GM20000 (cell line): ENCODE measurements at places on chromosomes 16 and 17.

- no peak for DNase-seq
Measured at GRCh38 chr16:51374346-51374745, 223.3 kb upstream of the SALL1 start.

DNA sequence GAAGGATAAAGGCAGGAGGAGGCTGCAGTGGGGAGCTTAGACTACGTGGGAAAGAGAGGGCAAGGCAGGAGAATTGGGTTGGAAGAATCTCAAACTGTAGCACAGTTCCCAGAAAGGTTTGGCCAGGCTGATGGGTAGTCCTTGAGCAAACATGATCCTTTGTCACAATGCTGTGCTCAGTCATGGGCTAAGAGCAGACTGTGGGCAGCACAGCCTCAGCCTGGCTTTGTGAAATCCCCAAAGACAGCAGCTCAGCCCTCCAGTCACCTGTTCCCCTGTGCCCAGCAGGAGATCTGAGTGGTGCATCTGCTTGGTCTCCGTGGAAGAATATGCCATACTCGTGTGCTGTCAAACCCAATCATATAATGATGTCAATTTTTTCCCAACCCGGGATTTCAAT lies 10.6 kb upstream of the ENGASE start:
- DNase-seq: no peak

GRCh38 chr17:70357190-70357589 lies 187.9 kb downstream of the KCNJ2 start:
- DNase-seq: no peak

- DNase-seq: no peak
Measured at GRCh38 chr17:46894476-46895151, 28.3 kb upstream of the GOSR2 start.

DNA sequence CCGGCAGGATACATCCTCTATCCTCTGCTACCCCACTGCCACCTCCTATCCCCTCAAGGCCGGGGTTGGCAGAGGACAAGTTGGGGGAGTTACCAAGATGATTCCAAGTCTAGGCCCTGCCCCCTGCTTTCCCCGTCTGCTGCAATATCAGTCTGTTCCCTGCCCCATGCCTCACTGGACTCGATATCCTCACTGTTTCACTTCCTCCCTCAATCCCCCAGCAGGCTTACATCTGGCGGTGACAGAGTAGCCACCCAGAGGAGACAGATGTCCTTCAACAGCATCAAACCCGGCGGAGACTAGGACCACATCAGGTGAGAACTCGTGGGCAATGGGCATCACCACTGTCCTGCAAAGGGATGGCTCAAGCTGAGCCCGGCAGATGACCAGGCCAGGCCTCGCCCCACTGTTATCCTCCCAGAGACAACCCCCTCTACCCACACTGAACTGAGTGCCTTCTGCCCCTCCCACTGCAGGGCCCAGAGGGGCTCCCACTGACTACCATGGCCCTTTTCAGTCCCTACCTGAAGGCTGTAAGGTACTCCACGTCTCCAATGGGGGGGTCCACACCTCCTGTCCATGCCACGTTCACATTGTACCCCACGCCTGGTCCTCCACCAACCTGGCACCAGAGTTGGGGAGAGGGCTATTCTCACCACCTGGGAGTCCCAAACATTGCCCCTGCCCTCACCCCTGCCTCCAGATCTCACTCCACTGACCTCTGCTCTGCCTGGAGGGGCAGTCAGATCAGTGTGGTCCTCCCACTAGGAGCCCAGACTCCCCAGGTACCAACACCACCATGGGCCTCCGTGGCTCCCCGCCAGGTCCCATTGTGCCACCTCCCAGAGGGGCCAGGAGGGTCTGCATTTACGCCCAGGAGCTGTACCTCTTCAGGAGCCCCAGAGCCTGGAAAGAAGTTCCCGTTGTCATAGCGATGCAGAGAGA lies 9.6 kb downstream of the G6PC3 start:
- no peak for DNase-seq

- peak; percentile 52 for DNase-seq
Measured at GRCh38 chr16:56203052-56203451, 11.8 kb downstream of the GNAO1 start.

DNA sequence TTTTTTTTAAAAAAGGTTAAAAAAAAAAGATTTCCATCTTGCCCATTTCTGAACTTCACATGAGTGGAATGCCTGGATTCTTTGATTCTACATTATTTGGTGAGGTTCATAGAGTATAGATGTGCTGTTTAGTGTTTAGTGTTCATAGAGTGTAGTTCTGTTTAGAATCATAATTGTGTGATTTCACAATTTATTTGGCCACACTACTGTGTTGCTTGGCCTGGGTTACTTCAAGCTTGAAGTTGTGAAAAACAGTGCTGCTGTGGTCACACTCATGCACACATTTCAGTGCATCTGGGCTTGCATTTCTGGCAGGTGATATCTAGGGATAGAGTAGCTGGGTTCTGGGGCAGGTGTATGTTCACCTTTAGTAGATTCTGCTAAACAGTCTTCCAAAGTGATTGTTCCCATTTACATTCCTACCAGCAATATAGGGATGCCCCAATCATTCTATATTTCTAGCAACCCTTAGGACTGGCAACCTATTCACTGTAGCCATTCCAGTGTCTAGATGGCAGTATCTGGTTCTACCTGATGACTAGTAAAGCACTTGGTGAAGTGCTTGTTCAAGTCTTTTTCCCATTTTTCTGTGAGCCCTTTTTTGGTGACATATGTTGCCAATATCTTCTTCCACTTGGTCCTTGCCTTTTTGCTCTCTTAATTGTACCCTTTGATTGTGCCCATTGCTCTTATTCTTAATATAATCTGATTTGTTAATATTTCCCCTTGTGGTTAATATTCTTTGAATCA lies 50.6 kb upstream of the RBFOX3 start:
- no peak for DNase-seq

DNA sequence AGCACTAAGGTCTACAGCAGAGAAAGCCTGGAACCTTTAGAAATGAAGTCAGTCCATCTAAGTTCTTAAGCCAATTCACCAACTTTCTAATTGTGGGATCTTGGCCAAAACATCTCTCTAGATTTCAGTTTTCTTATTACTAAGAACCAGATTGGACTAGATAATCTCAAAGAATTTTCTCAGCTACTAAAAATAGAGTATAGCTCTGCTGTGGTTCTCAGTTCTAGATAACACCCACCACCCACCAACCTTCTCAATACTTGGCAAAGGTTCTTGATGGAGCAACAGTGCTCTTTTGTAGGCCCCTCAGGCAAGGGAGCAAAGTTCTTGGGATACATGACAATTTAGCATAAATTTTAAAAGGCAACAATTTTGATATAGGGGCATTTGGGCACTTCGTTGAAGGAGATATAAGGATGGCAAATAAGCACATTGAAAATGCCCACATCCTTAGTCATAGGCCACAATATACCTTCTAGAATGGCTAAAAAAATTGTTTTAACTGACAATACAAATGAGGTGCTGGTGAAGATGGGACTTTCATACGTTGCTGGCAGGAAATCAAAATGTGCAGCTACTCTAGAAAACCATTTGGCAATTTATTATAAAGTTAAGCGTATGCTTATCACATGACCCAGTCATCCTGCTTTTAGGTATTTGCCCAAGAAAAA lies 74.4 kb upstream of the TMEM132E start:
- no peak for DNase-seq

GRCh38 chr17:4635823-4636375 lies 5.6 kb downstream of the ALOX15 start:
- peak; percentile 75 for DNase-seq

- DNase-seq: no peak
Measured at GRCh38 chr17:73657473-73658116, 13.3 kb upstream of the SDK2 start.

DNA sequence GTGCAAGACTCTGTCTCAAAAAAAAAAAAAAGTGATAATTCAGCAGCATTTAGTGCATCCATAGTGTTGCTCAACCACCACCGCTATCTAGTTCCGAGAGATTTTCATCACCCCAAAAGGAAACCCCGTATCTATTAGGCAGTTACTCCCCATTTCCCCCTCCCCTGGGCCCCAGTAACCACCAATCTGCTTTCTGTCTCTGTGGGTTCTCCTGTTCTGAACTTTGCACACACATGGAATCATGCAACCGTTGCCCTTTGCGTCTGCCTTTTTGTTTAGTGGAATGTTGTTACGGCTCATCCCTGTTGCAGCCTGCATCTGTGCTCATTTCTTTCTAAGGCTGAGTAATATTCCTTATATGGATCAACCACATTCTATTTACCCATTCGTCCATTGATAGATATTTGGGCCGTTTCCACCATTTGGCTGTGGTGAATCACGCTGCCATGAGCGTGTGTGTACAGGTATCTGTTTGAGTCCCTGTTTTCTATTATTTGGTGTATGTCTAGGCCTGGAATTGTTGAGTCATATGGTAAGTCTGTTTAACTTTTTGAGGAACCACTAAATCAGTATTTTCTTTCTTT lies 8.7 kb upstream of the SYNGR2 start:
- no peak for DNase-seq

DNA sequence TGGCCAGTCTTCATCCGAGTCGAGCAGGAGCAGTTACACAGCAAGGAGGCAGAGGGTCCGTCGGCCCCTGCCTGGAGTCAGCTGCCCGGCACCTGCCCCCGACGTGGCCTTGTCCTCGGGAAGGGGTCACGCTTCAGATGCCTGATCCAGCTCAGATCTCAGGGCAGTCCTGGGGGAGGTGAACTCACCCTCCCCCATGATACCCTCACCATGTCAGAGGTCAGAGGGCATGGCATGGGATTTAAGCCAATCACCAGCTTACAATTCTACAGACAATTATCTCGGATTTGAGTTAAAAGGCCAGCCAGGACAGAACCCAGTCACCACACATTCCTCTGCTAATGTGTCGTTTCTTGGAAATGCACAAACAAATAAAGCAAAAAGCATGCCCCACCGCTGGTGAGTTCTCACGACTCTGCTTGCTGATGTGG lies 211.3 kb downstream of the FOXL1 start:
- no peak for DNase-seq

GRCh38 chr17:32654324-32654723 lies 167.5 kb downstream of the CDK5R1 start:
- DNase-seq: no peak

DNA sequence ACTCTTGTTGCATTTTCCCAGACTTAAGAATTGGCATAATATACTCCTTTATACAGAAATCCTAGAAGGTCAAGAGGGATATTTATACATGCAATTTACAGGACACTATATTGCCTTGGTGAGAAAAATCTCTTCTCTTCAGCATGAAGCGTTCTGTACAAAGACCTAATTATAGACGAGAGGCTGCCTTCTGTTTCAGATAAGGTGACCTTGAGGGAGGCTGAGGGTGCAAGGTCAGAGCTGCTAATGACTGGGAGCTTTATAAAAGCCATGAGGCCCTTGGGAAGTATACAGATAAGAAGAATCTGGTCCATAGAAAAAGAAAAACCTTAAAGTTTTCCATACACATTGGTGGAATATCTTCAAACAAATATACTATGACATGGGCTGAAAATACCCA lies 156.3 kb upstream of the SOX9 start:
- no peak for DNase-seq

- DNase-seq: no peak
Measured at GRCh38 chr17:56358651-56359050, 205.4 kb downstream of the ANKFN1 start.

DNA sequence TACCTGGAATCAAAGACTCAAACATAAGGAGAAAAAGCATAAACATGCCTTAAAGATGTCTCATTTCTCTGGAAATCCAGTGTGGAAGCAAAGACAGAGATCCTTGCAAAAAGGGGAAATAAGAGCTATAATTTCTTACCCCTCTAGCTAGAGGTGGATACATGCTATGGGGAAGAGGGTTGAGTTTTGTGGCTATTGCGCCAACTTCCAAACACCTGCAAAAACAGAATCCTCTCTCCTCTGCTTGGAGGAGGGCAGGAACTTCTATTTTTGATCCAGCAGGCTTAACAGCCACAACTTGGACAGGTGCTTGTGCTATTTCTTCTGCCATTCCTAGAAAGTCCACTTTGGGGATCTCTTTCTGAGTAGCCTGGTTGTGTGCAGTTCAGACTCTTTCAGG lies 21.5 kb upstream of the NUDT7 start:
- DNase-seq: no peak

GRCh38 chr17:79650283-79650682 lies 39.4 kb upstream of the RBFOX3 start:
- DNase-seq: no peak

- DNase-seq: no peak
Measured at GRCh38 chr17:67678414-67678813, 39.3 kb upstream of the NOL11 start.

- DNase-seq: no peak
Measured at GRCh38 chr17:31093866-31094599, 744 bp upstream of the NF1 start.

GRCh38 chr17:28871056-28871579 lies 16.3 kb downstream of the ERAL1 start:
- peak; percentile 84 for DNase-seq

- no peak for DNase-seq
Measured at GRCh38 chr16:88498576-88499208, 45.6 kb downstream of the ZFPM1 start.

DNA sequence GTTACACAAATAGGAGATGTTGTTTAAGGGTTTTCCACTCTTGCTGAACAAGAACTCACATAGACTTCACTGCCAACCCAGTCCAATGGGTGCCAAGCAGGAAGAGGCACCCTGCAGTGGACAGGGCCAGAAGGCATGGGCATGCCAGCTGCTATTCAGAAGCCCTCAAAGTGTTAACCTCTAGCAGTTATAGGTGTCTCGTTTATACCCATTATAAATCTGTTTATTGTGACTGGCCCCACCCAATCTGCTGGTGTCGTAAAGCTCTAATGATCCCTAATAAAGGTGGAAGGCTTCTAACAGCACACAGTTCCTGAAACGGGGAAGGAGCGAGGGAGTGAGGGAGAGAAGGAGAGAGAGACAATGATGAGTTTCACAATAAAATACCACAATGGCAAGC lies 23.9 kb downstream of the HNF1B start:
- DNase-seq: no peak

DNA sequence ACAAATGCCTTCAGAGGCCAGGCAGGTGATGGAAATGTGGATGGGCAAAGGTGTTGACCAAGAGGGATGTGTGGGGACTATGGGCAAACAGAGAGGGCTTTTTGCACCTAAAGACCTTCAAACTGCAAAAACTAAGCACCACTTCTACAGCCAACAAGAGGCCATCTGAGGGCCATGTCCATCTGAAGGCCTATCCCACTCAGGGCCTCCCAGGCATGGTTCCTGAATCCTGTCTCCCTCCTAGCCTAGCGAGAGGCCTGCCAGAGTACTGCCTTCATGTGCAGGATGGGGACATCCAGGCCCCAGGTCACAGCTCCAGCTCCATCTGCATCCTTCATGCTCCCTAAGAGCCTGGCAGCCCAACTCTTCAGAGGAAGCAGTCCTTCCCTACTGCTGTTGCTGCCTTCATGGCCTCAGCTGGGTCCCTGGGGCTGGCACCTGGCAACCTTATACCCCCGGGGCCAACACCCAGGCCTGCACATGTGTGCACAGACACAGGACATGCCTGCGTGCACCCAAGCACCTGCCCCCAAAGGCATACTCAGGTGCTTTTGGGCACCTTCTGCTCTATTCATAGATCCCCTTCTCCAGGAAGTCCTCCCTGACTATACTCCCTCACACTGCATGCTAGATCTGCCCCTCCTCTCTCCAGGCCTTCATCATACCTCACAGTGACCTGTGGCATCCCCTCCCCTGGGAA lies 95.2 kb downstream of the C16orf78 start:
- DNase-seq: no peak

GRCh38 chr17:4665027-4665426 lies 23.5 kb upstream of the ALOX15 start:
- no peak for DNase-seq

GRCh38 chr17:61809816-61810392 lies 53.4 kb downstream of the BRIP1 start:
- no peak for DNase-seq
